ENCODE measurements at places on chromosomes 5 and 9. TPM values are rescaled to one million over a fixed set of nuclear protein-coding genes. Genes with fewer than 3 reads are reported as not detected.

DNA sequence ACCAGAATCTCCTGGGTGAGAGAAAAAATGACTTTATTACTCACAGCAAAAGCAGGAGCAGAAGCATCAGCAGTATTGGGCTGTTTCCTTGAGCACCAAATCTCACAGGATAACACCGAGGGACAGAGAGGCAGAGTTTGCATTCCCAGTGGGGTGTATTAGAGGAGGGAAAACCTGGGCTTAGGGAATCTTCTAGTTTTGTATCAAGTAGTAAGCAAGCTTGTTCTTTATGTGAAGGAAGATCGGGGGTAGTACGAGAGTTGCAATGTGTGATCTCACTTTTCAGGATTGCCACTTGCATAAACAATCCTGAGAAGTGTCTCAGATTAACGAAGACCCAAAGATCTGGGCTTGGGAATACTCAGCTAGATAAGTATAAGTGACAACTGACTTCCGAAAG, 1163.0 kb downstream of the TAF11L14 start:
- DNase-seq, result no peak

DNA sequence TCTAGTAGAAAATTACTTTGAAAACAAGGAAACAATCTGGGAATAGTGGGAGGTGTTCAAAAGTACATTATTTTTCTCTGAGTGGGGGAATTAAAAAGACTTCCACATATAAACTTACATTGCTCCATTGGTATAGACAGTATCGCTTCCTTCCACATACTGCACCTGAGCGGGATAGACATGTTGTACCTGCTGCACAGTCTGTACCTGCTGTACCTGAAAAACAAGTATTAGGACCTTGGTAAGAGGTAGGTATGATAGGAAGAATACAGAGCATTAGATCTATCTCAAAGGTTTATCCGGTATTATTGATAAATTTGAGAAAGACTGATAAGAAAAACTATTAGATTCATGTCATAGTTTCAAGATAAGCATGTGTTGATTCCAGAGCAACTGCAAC, 179.3 kb downstream of the RFX3 start:
- no peak for DNase-seq

DNA sequence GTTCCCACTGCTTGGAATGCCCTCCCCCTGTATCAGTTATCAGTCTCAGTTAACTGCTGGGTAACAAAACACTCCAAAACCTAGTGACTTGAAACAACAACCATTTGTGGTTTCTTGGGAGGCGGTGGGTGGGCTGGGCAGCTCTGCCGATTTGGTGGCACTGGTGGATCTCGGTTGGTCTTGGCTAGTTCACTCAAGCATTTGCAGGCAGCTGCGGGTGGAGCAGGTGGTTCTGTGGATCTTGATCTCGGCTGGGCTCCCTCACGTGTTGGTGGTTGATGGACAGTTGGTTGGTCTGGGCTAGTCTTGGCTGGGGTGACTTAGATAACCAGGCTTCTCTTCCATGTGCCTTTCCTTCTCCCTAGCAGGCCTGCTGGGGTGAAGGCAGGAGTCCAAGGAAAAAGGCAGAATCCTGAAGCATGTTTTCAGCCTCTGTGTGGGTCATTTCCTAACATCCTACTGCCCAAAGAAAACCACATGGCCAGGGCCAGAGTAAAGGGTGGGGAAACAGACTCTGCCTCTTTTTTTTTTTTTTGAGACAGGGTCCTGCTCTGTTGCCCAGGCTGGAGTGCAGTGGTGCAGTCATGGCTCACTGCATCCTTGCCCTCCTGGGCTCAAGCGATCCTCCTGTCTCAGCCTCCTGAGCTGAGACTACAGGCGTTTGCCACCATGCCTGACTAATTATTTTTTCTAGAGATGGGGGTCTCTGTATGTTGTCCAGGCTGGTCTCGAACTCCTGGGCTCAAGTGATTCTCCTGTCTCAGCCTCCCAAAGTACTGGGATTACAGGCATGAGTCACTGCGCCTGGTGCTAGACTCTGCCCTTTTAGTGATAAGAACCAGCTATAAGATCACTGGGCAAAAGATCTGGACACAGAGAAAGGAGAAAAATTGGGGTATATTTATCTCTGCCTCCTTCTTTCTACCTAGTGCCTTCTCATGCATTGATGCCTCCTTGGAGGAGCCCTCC, 183.7 kb downstream of the RGS3 start:
- DNase-seq, result no peak

GRCh38 chr5:1100664-1101574, 10.9 kb downstream of the SLC12A7 start:
- no peak for DNase-seq

DNA sequence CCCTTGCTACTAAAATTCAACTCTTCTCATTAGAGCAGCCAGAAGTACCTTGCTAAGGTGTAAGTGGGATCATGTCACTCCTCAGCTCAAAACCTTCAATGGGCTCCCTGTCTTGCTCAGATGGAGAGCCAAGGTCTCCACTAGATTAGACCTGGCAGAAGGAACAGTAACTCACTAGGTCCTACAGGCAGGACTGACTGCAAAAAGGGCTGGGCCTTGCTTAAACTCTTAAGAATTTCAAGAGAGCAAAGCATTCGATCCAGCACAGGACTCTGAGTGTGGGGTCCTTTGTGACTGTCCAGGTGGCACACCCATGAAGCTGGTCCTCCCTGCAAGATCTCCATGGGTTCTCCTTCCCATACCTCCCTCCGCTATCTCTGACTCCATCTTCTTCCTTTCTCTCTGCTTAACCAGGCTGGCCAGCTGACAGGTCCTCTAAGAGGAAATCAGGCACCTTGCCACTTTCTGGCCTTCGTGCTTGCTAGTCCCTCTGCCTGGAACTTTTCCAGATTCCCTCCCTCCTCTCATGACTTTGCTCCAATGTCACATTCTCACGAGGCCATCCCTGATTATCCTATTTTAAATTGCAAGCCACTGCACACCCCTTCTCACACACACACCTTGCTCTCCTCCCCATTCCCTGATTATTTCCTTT, 70.2 kb downstream of the BASP1 start:
- DNase-seq, result no peak

GRCh38 chr5:113531481-113532159, 18.1 kb downstream of the YTHDC2 start:
- no peak for DNase-seq

- DNase-seq, result no peak
Observed at GRCh38 chr9:116550696-116551436, 136.2 kb upstream of the TRIM32 start.

DNA sequence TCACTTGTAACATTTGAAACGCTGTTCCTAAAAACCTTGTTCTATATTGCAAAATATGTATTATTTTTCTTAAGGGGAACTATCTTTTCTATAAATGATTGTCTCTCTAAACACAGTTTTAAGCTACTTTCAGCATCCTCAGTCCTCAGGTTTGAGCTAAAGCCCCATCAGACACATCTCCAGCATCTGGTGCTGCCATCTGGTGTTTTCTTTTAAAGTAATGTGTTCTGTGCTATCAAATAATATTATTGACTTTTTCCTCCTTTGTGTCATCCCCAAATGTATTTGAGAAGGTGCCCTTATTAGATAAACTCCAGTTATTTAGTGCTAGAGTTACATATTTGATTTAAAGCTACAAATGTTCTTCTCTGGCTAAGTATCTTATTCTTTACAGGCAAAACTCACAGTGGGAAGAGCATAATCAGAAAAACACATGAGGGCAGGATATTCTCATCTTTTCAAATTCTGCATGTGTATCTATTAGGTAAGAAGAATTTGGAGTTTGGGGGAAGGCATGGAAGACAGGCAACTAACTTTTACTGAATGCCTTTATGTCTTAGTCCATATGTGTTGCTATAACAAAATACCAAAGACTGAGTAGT, 27.5 kb downstream of the ZNF474 start:
- DNase-seq, result peak; percentile 42

- DNase-seq, result no peak
Observed at GRCh38 chr5:156450778-156451177, 123.8 kb downstream of the SGCD start.

DNA sequence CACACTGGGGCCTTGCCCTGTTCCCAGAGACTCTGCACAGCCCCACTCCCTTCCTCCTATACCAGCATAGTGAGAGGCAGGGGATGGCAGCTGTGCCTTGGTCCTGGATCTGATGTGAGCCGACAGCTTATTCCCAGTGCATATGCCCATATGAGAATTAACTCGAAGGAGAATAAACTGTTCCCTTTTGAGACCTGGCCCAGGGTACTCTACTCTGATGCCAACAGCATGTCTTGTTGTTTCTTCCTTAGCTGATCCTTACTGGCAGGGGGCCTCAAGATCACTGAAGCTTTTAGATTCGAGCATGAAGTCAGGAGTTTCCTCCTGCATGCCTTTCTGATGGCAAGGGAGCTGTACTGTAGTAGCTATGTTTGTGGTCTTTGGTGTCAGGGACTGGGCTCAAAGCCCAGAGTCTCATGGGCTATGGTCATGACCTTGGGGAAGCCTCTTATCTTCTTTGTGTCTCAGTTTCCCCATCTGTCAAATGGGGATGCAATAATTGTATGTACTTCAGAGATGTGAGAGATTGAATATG, 57.1 kb downstream of the DOCK2 start:
- DNase-seq, result no peak

GRCh38 chr9:122954253-122954691, 13.5 kb downstream of the RABGAP1 start:
- DNase-seq, result peak; percentile 88

- DNase-seq, result no peak
Observed at GRCh38 chr9:16103620-16104397, 551.0 kb downstream of the CCDC171 start.

GRCh38 chr5:149150457-149150856, 9.2 kb downstream of the ABLIM3 start:
- peak; percentile 89 for DNase-seq

Gene COL23A1
- polyA plus RNA-seq, result not detected

Gene DMGDH
- 0.11 TPM for polyA plus RNA-seq

Gene QRFP
- polyA plus RNA-seq, result not detected

Gene PCDHB14
- 0.73 TPM for polyA plus RNA-seq

Gene FOXD4
- 0.07 TPM for polyA plus RNA-seq

Gene PTPRD
- polyA plus RNA-seq, result 5.7 TPM

Gene TMEM171
- polyA plus RNA-seq, result 9.1 TPM

Gene TXNDC8
- not detected for polyA plus RNA-seq
